ENCODE measurements at places on chromosomes 1 and 21.
A peak's percentile ranks its signal among the peaks of the same experiment; 100 is the strongest.

DNA sequence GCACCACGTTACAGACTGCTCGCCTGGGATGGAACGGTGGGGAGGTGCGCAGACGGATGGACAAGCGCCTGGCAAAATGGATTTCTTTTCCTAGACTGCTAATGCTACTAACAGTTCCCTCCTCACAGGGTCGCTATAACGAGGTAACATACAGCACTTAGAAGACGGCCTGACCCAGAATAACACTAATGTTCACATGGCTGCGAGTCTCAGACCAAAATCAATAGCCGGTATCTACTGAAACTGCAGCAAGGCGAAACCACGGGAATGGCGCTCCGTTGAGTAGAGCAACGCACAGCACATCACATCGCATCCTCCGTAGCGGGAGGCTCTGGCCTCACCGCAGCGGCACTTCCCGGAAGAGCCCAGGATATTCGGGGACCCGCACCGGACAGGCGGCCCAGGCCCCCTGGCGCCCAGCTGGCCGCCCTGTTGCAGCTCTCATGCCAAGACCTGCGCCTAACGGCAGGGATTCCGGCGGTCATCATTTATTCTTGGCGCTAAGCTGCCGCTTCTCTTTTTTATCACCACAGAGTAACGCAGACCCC, 46.6 kb downstream of the VPS26C start:
- peaks cover 31% of the 10 kb centered on the region for H3K4me1 ChIP-seq
- peaks cover 15% of the 10 kb centered on the region for H3K36me3 ChIP-seq
- peak overlapping the region; percentile 81 for H3K27ac ChIP-seq
- H3K4me3 ChIP-seq, result peak overlapping the region; percentile 86

DNA sequence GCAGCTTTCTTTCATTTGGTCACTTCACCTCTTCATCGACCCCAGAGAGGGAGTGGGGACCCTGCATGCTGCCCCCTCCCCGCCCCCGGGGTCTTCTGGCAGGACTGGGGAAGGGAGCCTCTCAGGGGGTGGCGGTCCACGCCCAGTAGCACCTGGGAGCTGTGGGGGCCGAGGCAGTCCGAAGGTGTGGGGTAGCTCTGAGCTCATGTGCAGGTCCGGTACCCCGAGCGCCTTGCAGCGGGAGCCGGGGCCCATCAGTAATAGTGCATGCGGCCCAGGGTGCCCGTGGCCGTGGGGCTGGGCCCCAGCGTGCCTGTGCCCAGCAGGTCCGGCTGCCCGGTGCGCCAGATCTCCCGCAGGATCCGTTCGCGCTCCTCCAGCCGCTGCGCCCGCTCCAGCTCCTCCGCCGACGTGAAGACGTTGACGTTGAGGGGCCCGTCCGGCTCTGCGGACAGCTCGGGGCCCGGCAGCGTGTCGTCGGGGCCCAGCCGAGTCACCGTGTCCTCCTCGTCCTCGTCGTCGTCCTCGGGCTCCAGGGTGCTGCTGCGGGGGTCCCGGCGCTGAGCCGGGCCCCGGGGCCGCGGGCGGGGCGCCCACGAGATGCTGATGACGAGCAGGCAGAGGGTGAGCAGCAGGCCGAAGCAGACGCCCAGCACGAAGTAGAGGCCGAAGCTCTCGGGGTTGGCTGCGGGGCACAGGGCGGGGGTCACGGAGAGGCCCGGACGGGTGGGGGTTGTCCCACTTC, 1.2 kb downstream of the EVA1B start:
- no peak overlapping the region for H3K4me3 ChIP-seq
- peaks cover 33% of the 10 kb centered on the region for H3K4me1 ChIP-seq
- no peaks in the 10 kb centered on the region for H3K36me3 ChIP-seq
- H3K27ac ChIP-seq, result no peak overlapping the region

DNA sequence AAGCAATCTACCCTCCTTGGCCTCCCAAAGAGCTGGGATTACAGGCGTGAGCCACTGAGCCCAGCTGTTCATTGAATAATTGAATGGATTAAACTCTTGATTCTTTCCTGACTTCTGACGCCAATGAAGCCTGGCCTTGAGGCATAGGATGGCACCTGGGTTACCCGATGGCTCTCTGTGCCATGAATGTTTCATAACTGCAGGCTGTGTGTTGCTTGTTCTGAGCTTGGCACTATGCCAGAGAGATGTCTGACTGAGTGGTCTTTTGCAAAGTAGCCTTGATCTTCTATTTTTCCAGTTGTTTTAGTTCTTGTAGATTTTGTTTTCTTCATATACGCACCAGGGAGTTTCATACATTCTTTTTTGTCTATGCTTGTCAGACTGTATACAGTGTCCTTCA, 38.5 kb upstream of the AK4 start:
- H3K4me1 ChIP-seq, result no peaks in the 10 kb centered on the region
- H3K27me3 ChIP-seq, result peaks cover 7% of the 10 kb centered on the region
- H3K27ac ChIP-seq, result no peak overlapping the region
- no peaks in the 10 kb centered on the region for H3K36me3 ChIP-seq
- no peak for DNase-seq

- H3K36me3 ChIP-seq, result no peaks in the 10 kb centered on the region
- no peak overlapping the region for H3K27ac ChIP-seq
- H3K4me1 ChIP-seq, result no peaks in the 10 kb centered on the region
- no peak overlapping the region for H3K4me3 ChIP-seq
- H3K27me3 ChIP-seq, result peaks cover 2% of the 10 kb centered on the region
These were observed 18.2 kb downstream of the SAMD13 start for GRCh38 chr1:84319662-84320061.

- no peak overlapping the region for H3K27ac ChIP-seq
These were observed 39.1 kb downstream of the CRB1 start for GRCh38 chr1:197307136-197307535.

GRCh38 chr1:32474954-32475353, 10.1 kb downstream of the ZBTB8B start:
- DNase-seq, result no peak
- H3K36me3 ChIP-seq, result no peaks in the 10 kb centered on the region
- H3K27ac ChIP-seq, result no peak overlapping the region
- H3K4me1 ChIP-seq, result no peaks in the 10 kb centered on the region
- H3K4me3 ChIP-seq, result no peak overlapping the region

DNA sequence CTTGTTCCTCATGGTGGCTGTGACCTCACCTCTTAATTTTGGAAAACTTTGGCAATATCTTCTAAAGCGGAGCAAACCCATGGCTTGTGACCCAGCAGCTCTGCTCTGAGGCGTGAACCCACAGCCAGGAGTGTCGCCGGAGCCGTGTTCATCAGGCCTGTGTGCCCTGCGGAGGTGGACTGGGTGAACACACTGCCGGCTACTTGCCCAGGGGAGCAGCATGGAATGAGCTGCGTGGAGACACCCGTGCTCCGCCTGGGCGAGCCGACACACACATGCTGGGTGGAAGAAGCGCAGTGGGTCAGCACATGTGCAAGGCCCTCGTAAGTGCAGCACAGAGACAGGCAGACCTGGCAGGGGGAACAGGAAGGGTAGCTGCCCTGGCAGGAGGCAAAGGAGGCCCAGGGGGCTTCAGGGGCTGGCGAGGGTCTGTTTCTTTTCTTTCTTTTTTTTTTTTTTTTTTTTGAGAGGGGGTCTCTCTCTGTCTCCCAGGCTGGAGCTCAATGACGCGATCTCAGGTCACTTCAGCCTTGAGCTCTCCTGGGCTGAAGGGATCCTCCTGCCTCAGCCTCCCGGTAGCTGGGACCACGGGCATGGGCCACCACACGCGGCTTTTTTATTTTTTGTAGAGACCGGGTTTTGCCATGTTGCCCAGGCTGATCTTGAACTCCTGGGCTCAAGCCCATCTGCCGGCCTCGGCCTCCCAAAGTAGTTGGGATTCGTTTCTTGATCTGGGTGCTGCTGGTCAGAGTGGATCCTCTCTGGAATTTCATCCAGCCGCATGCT, 41.8 kb downstream of the AGPAT3 start:
- peaks cover 23% of the 10 kb centered on the region for H3K36me3 ChIP-seq
- H3K27me3 ChIP-seq, result no peaks in the 10 kb centered on the region
- no peak for DNase-seq
- no peak overlapping the region for H3K27ac ChIP-seq

- H3K4me1 ChIP-seq, result no peaks in the 10 kb centered on the region
- H3K27ac ChIP-seq, result no peak overlapping the region
- DNase-seq, result no peak
- H3K36me3 ChIP-seq, result no peaks in the 10 kb centered on the region
- no peak overlapping the region for H3K4me3 ChIP-seq
- H3K27me3 ChIP-seq, result no peaks in the 10 kb centered on the region
These were observed 45.8 kb upstream of the RCC2 start for GRCh38 chr1:17485281-17485680.

DNA sequence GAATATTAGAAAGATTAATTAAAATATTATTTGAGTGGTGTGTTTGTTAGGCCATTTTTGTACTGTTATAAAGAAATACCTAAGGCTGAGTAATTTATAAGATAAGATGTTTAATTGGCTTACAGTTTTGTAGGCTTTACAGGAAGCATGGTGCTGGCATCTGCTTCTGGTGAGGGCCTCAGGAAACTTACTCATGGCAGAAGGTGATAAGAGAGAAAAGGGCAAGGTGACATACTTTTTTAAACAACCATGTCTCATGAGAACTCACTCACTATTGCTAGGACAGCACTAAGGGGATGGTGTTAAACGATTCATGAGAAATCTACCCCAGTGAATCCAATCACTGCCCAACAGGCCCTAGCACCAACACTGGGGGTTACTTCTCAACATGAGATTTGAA, 56.7 kb upstream of the RGS21 start:
- H3K27ac ChIP-seq, result no peak overlapping the region
- no peaks in the 10 kb centered on the region for H3K27me3 ChIP-seq
- no peaks in the 10 kb centered on the region for H3K4me1 ChIP-seq
- DNase-seq, result no peak
- no peaks in the 10 kb centered on the region for H3K36me3 ChIP-seq
- H3K4me3 ChIP-seq, result no peak overlapping the region

GRCh38 chr1:218377143-218377660, 32.1 kb downstream of the TGFB2 start:
- H3K4me1 ChIP-seq, result peaks cover 5% of the 10 kb centered on the region
- H3K27me3 ChIP-seq, result no peaks in the 10 kb centered on the region
- peak; percentile 13 for DNase-seq
- no peaks in the 10 kb centered on the region for H3K36me3 ChIP-seq
- no peak overlapping the region for H3K4me3 ChIP-seq
- no peak overlapping the region for H3K27ac ChIP-seq

- H3K36me3 ChIP-seq, result no peaks in the 10 kb centered on the region
- no peak overlapping the region for H3K4me3 ChIP-seq
- DNase-seq, result no peak
These were observed 285.2 kb upstream of the NEGR1 start for GRCh38 chr1:72567521-72567920.

DNA sequence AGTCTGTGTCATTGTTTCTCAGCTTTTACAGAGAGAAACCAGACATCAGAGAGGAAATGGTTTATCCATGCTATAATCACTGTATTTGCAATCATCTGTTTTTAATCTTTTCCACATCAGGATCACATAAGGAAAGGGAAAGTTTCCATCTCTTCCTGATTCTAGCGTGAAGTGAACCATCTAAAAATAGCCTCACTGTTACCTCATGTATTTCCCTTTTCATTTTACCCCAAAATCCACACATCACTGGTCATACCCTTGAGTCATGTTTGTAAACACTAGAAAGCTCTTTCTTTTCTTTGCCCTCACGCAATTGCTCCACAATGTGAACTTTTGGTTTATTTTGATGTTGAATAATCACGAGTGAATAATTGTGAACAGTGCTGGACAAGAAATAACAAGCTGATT, 146.0 kb downstream of the PLA2G4A start:
- H3K27ac ChIP-seq, result no peak overlapping the region
- no peak overlapping the region for H3K4me3 ChIP-seq
- no peaks in the 10 kb centered on the region for H3K36me3 ChIP-seq
- H3K27me3 ChIP-seq, result no peaks in the 10 kb centered on the region
- H3K4me1 ChIP-seq, result no peaks in the 10 kb centered on the region

- H3K4me3 ChIP-seq, result no peak overlapping the region
- H3K36me3 ChIP-seq, result no peaks in the 10 kb centered on the region
- no peaks in the 10 kb centered on the region for H3K27me3 ChIP-seq
- no peaks in the 10 kb centered on the region for H3K4me1 ChIP-seq
- no peak overlapping the region for H3K27ac ChIP-seq
These were observed 209.1 kb upstream of the LYPLAL1 start for GRCh38 chr1:218964471-218965185.

DNA sequence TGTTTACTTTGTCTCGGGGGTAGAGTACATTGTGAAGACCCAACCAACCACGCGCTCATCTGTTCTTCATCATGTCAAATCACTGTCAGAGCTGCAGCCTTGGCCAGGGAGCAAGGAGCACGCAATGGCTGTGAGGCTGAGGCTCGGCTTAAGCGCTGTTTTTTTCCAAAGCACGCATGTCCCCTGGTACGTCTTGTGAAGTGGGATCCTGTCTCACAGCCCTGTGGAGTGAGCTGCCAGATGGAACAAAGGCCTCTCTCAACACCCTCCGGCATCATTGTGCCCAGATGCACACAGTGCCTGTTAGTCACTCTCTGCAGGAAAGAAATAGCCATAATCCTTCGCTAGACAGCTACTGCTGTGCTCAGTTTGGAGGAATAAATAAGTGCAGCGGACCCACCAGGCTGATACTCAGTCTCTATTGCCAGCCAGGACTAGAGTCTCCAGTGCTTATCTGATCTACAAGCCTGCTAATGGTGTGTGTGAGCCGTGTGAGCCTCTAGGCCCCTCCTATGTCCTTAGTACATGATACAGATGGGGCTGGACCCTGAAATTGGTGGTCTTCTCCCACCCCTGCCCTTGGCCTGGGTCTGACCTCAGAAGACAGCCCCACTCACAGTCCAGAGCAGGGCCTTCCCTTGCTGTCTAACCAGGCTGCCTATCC, 91.3 kb upstream of the COA6 start:
- H3K4me3 ChIP-seq, result no peak overlapping the region
- no peaks in the 10 kb centered on the region for H3K4me1 ChIP-seq
- H3K36me3 ChIP-seq, result no peaks in the 10 kb centered on the region
- H3K27ac ChIP-seq, result no peak overlapping the region
- no peak for DNase-seq

DNA sequence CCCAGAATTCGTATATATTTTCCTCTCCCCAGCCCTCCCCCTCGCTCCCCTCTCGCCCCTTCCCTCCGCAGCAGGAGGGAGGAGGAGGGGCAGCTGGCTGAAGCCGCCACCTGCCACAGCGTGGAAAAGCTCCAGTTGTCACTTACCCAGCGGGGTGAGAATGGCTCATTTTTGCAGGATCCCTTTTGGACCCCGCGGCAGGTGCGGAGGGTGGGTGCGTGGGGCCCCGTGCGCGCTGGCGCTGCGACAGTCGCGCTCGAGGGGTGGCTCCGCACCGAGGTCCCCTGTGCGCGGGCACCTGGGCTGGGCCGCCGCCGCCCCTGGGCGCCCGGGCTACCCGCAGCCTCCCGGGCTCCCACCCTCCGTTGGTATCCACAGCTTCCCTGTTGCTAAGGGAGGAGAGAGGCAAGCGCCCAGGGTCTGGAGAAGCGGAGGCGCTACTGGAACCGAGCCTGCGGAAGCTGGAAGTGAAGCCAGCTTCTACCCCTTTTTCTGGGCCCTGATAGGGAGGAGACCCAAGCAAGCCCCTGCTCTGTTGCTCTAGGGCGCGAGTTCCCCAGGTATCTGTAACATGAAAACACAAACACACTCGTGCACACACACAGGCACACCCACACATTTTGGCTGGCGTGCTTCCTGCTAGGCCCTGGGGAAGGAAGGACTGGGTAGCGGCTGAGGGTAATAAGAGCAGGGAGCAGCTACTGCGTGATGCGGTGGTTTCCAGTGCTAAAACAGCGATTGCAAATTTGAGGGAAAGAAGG, at the start of gene ERICH3:
ERICH3 (minus strand) TSS at position 442 of the 761 bp plus-strand sequence; CDS start at position 169, 273 bp downstream.
- no peak within 1 kb of the TSS for H3K4me3 ChIP-seq
- no peak within 1 kb of the TSS for H3K27ac ChIP-seq
- no peaks in the 10 kb centered on the region for H3K36me3 ChIP-seq
- peaks cover 13% of the 10 kb centered on the region for H3K27me3 ChIP-seq
- no peaks in the 10 kb centered on the region for H3K4me1 ChIP-seq

Data from CD4-positive, CD25-positive, alpha-beta regulatory T cell (primary cell).